ENCODE measurements at places on chromosomes 7 and 10.

GRCh38 chr10:70317943-70318318, 34.1 kb upstream of the NPFFR1 start:
- DNase-seq: no peak

- no peak for DNase-seq
Measured at GRCh38 chr10:18260310-18260922, 120.2 kb downstream of the CACNB2 start.

DNA sequence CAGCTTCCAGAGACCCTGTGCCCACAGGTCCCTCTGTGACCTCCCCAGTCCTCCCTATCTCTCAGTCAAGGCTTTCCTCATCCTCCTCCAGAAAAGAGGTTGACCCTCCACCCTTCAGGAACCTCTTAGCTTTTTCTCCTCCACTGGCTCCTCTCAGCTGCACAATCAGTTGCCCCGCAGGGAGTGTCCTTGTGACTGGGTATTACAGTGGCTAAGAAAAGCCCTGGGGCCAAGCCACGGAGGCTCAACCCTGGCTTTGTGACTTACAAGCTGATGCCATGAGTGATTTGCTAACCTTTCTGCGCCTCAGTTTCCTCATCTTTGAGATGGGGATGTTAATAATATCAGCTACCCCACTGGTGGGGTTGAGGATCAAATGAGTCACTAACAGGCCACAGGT, 66.4 kb upstream of the ZMIZ1 start:
- DNase-seq: no peak

GRCh38 chr7:150378115-150378852, 846 bp upstream of the ZNF775 start:
- DNase-seq: peak; percentile 34

GRCh38 chr10:116771101-116771958, 29.0 kb upstream of the HSPA12A start:
- DNase-seq: no peak

DNA sequence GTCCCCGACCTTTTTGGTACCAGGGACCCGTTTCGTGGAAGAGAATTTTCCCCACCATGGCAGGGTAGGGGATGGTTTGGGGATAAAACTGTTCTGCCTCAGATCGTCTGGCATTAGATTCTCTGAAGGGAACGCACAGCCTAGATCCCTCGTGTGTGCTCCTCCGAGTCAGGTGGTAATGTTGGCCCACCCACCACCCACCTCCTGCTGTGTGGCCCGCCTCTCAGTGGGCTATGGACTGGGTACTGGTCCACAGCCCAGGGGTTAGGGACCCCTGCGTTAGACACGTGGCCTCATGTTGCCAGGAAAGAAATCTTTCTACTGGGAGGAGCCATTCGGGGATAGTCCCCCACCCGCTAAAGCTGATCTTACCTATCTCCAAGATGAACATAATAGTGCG, 27.0 kb downstream of the PFKFB3 start:
- DNase-seq: no peak

GRCh38 chr7:50727072-50727471, 55.6 kb downstream of the GRB10 start:
- no peak for DNase-seq

- DNase-seq: no peak
Measured at GRCh38 chr10:131862548-131862947, 38.3 kb upstream of the PPP2R2D start.

- no peak for DNase-seq
Measured at GRCh38 chr7:139774376-139774775, 3.4 kb downstream of the HIPK2 start.

GRCh38 chr10:81848514-81848913, 26.5 kb upstream of the NRG3 start:
- DNase-seq: no peak

DNA sequence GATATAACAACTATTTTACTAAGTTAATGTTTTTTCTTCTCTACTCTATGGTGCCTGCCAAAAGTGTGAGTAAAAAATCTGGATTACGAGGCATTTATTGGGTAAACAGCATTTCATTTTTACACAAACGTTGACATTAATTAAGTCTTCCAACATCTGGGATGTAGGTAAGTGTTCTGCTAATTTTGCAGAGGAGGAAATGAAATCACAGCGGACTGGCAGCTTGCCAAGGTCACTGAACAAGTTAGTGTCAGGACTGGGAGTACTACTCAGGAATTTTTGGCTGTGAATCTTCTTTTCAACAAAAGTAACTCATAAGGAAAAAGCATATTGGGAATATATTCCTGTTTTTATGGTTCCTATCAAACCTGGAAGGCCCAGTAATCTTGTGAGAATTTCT, 612.1 kb upstream of the FZD8 start:
- no peak for DNase-seq

GRCh38 chr7:104113788-104114187, 94.0 kb downstream of the ORC5 start:
- no peak for DNase-seq

GRCh38 chr10:71345694-71346093, 26.6 kb downstream of the SLC29A3 start:
- DNase-seq: no peak

DNA sequence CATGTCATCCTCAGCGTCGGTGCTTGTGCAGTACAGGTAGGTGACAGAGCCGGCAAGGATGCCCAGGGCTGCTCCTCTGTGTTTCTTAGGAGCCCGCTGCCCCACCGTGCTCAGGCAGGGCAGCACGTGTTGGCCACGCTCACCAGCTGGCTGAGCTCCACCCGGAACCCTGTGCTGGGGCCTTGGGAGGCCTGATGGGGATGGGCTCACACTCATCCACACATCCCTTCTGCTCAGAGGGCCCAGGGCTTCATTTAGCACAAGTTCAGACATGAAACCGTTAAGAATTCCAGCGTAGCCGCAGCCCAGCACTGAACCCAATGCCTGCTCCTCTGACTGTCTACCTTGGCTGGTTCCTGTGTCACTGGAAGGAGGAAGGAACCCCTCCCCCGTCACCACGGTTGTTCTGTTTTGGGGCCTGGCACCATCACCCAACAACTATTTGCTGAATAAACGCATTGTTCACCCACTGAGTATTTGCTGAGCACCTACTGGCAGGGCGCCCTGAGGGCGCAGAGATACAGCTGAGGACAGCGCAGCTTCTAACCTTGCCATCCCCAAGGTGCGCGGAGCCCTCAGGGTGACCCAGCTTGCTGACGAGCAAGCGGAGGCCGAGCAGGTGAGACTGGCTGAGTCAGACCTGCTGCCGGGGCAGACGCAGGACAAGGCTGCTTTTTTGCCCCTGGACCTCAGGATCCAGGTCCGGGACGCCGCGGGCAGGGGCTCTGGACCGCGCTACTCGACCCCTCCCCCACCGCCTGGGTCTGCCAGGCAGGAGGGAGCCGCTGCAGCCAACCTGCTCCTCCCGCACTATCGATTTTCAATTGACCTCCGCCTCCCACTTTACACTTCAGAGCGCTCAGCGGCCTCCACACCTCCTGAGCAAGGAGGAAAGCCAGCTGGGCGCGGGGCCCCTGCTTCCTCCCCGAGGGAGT, 50.6 kb upstream of the RET start:
- DNase-seq: no peak

- DNase-seq: no peak
Measured at GRCh38 chr10:130580975-130581374, 444.8 kb downstream of the GLRX3 start.

GRCh38 chr7:36865019-36865418, 140.7 kb upstream of the AOAH start:
- no peak for DNase-seq

- no peak for DNase-seq
Measured at GRCh38 chr10:97463363-97464132, 17.6 kb downstream of the ZDHHC16 start.

DNA sequence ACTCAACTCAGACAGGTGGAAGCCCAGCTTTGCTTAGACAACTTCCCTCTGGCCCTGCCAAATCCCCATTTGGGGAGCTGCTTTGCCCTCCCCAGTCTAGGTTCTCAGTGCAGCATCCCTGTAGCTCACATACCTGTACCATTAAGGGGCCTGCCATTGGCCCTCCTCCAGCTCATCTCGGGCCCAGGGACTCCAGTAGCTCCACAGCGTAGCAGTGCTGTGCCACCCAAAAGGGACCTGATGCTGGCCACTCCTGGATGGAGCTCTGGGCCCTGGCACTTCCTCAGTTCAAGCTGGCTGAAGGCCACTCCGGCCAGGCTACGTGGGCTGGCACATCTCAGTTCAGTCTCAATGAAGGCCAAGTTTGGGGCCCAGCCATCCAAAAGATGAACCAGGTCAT, 7.4 kb downstream of the LRIT1 start:
- DNase-seq: no peak

GRCh38 chr10:89773081-89773480, 71.7 kb downstream of the KIF20B start:
- no peak for DNase-seq

GRCh38 chr10:96618653-96619052, 31.8 kb upstream of the TM9SF3 start:
- DNase-seq: no peak

GRCh38 chr7:13850185-13850752, 139.2 kb downstream of the ETV1 start:
- DNase-seq: peak; percentile 21

GRCh38 chr10:14545827-14546226, 215.1 kb upstream of the FRMD4A start:
- no peak for DNase-seq

DNA sequence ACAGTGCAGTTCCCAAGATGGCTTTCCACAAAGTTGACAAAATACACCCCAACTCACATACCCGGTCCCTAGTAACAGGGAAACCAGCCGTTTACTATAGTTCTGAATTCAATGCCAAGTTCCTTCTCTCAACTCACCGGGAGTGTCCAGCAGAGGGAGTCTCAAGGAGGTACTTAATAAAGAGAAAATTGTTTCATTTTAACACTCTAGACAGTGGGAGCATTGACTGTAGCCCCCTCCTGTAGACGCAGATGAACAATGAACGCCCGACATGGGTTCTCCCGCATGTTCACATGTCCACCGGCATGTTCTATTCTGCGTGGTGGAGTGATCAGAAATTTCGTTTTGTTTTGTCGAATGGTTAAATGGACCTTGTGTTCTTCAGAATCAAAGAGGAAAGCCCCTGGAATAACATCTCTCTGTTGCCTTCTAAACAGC, 1.9 kb downstream of the HIPK2 start:
- peak; percentile 54 for DNase-seq

DNA sequence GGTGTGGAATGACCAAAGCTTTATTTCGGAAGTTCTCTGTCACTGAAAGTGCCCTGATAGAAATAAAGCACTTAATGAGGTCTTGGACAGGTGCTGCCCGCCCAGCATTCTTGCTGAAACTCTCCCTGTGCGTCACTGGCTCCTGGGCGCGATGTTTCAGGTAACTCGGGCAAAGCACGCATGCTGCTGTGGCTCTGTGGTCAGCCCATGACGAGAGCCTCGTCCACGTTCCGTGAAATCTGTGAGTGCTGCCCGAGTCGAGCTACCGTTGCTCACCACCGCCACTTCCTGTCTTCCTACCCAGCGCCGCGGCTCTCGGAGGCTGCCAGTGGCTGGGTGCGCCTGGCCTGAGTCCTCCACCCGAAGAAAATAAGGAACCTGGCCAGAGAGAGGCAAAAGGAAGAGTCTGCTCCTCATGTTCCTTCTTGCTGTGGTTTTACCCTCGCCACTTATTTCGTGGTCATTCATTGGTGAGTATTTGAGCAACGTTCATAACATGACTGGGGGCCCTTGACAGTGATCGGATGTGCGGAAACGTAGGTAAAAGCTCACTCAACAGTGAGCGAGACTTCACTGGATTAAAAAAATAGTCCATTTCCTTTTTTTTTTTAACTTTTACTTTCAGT, 95.5 kb downstream of the MAP3K8 start:
- peak; percentile 80 for DNase-seq

DNA sequence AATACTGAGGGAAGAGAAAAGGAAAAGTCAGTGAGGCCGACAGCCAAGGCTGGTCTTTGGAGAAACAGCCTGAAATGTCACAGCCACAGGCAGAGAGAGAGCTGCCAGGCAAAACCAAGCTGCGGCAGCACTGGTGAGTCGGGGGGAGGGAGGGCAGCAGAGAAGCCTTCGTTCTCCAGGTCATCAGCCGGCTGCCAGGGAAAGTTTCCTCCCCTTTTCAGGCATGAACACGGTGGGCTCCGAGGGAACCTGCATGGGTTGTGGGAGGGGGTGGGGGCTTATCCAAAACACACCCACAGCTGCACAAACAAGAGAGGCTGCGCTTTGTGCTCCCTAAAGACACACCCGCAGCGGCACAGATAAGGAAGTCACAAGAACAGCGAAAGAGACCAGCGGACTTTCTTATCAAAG, 62.3 kb upstream of the NKX6-2 start:
- DNase-seq: no peak

DNA sequence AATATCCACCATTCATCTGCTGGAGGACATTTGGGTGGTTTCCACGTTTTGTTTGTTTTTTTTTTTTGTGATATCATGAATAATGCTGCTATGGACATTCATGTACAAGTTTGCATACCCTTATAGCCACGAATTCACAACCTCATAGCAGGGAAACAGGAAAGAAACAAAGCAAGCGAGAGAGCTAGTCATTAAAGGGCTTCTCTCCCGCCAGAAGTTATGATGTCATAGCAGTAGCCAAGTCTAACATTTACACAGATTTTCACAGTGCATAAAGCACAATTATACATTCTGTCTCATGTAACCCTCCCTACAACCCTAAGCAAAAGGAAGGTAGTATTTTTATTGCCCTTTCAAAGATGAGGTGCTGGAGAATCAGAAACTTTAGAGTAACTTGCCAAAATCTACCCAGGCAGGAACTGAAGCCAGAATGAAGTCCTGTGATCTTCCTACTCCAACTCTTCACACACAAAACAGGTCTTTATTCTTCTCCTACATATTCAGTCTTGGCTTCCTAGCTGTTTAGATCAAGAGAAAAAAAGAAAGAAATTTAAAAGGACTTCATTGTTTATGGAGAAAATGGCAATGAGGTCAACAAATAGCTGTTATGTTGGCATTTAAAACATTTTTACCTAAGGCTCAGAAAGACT, 33.9 kb upstream of the GPAM start:
- DNase-seq: no peak

All from activated CD4-positive, alpha-beta T cell treated with anti-CD3 and anti-CD28 coated beads, Interleukin-2, amount 50 U/mL, for 48 hours (primary cell).